ENCODE measurements at places on chromosomes 13 and 19. TPM values are rescaled to one million over a fixed set of nuclear protein-coding genes. Genes with fewer than 3 reads are reported as not detected.

DNA sequence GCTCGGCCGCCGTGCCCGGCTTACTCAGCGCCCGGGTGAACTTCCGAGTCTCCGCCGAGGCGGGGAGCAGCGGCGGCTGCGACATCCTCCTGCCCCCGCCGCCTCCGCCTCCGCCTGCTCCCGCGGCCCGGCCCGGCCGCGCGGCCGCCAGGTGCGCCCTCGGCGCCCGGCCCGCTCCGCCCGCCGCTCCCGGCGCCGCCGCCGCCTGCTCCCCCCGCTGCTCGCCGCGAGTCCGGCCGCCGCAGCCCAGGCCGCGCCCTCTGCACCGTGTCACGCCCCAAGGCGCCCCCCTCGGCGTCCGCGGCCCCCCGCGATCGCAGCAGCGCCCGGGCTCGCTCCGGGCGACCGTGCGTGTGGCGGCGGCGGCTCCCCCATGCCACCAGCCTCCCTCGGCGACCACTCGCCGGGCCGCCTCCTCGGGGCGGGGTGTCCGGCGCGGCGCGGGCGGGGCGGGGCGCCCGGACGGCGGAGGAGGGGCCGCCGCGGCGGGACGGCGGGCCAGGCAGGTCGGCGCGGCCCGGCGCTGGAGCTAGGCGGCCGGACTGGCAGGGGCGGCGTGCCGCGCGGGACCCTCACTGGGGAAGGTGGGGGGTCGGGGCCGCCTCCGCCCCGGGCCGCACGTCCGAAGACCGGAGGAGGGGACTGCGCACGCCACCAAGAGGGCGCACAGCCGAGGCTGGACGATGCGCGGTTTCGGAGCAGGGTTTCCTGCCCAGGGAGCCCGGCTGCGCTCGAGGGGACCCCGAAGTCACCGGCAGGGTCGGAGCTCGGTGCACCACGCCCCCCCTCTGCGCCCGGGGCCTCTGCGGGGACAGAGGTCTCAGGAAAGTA lies 108.6 kb upstream of the DOCK9 start:
- DNase-seq, result peak; percentile 82

GRCh38 chr19:3248728-3249326 lies 24.4 kb downstream of the CELF5 start:
- DNase-seq, result no peak

DNA sequence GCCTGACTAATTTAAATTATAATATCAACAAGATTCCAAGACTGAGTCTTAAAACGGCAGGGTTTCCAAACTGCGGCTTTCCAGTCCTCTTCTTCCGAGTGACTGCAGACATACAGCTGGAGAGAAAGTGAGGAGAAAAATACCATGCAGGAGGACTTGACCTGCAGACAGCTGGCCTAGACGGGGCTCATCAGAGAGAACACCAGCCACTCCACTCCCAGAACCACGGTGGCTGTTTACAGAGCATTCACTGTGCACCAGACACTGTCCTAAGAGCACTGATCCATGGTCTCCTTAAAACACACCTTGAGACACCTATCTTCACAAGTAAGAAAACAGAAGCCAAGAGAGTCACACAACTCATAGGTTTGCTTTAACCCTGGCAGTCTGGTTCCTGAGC lies 152.7 kb downstream of the MIPEP start:
- DNase-seq, result no peak

DNA sequence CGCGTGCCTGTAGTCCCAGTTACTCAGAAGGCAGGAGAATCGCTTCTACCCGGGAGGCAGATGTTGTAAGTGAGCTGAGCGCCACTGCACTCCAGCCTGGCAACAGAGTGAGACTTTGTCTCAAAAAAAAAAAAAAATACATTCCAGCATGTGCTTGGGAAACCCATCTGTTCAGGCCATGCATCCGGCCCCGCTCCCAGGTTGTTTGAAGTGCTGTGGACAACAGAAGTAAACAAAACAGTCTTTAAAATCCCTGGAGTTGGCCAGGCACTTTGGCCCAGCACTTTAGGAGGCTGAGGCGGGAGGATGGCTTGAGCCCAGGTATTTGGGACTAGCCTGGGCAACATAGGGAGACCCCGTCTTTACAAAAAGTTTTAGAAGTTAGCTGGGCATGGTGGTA lies 3.2 kb upstream of the PTPRS start:
- DNase-seq, result no peak

- DNase-seq, result peak; percentile 87
These were observed 38.9 kb downstream of the TEX29 start for GRCh38 chr13:111359237-111359915.

DNA sequence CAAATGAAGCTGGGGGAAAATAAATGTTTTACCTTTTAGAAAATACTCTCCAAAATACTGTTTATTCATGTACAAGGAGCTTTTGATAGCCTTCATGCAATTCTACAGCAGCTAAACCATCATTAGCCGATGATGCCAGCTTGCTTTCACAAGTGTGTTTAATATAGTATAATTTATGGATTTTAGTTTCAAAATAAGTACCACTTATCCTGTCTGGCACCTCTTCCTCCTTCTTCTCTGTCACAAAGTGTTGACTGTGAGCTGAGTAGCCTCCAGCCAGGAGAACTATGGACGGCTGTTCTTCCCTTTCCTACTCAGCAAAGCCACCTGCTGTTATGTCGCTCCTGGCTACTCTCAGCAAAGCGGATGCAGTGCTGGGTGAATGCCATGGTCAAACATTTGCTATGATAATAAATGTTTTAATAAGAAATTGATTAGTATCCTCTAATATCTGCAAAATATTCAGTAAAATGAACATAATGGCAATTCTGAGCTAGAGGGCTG lies 238.2 kb downstream of the LIG4 start:
- no peak for DNase-seq

GRCh38 chr19:5349041-5349440 lies 8.4 kb upstream of the PTPRS start:
- peak; percentile 79 for DNase-seq

- peak; percentile 66 for DNase-seq
These were observed 1.9 kb downstream of the IRF2BP1 start for GRCh38 chr19:45883881-45884681.

DNA sequence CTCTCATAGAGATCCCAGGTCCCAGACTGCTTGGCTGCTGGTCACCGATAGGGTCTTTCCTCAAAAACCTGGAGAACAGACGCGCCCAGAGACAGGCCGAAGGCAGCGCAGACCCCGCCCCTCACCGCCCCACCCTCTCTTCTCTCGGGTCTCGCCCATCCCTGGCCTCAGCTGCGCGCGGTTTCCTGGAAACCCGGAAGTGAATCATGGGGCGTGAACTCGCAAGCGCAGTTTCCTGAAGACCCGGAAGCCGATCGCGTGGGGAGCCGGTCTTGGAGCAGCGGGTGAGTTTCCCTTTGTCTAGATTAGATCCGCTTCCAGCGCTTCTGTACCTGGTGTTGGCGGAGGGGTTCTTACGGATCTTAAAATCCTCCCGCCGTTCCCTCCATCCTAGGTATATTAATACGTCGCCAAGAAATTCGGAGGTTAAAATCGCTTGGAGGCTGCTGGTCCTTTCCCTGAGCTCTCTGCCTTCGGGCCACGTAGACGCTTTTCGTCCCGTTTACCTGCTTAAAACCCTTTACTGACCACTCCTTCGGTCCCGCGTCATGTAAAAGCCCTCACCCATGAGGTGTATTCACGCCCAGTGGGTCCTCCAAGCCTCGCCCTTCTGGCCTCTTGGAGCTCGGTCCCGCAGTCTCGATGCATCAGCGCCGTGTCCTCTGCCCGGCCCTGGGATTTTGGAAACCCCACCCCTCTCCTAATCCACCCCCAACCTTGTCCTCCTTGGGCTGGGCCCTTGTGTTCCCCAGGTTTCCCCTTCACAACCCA lies at the start of gene ZNF578:
ZNF578 (plus strand) TSS at position 230 of the 771 bp plus-strand sequence. CDS start 48,293 bp downstream, outside the sequence.
- DNase-seq, result no peak

- no peak for DNase-seq
These were observed 33.5 kb downstream of the ZNF844 start for GRCh38 chr19:12098040-12098439.

DNA sequence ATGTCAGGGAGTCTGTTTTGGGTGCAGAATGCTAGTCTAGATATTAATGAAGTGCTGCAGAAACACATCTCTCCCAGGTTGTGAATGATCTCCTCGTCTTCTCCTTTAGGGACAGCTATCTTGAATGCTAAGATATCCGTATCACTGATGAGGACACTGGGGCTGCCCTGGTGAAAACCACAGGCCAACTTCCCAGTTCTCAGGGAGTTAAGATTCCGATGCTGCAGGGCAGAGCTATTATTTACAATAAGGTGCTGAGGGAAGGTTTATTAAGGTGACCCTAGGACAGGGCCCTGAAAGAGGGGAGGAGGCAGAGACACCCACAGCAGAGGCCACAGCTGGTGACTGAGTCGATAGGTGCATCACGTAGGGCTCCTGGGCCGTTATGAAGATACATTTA lies 66.1 kb downstream of the TNFRSF19 start:
- DNase-seq, result no peak

GRCh38 chr13:33080972-33081590 lies 64.9 kb downstream of the KL start:
- no peak for DNase-seq

- no peak for DNase-seq
These were observed 11.8 kb upstream of the ZNF175 start for GRCh38 chr19:51559240-51559639.

GRCh38 chr13:80037505-80037888 lies 303.4 kb downstream of the SPRY2 start:
- DNase-seq, result no peak

DNA sequence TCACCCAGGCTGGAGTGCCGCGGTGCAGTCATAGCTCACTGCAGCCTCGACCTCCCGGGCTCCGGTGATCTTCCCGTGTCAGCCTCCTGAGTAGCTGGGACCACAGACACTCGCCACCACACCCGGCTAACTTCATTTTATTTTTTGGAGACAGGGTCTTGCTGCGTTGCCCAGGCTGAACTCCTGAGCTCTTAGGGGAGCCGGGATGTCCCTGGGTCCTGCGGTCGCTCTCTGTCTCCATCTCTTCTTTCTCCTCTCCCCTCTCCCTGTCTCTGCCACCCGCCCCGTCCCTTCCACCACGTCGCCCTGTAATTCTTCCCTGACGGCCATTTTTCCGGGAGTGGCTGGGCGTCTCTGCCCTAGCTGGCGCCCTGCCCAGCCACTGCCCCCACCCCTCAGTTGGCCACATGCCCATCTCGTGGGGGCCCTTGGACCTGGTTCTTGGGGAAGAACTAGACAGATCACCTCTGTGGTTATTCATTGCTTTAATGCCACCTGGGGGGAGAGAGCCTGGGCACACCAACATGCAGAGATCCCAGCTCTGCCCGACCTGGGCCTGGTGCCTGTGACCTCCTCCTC lies 18.9 kb downstream of the ARID3A start:
- DNase-seq, result no peak

DNA sequence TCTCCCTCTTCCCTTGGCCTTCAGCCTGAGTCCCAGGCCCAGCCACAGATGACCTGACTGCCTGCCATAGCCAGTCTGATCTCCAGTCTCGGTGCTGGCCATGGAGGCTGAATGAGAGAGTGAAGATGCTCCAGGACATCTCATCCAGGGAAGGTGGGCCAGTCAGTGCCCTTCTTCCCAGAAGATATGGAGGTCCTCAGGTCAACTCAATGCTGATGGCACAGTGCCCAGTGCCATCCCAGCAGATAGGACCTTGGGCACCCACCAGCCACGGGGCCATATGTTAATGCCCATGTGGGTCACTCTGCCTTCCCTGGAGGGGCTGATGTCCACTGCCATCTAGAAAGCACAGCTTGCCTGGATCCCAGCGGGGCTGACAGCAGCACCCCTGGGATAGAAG lies 7.2 kb downstream of the VSTM2B start:
- DNase-seq, result no peak

GRCh38 chr13:32211813-32212212 lies 103.3 kb downstream of the ZAR1L start:
- no peak for DNase-seq

- DNase-seq, result no peak
These were observed 350.5 kb downstream of the DACH1 start for GRCh38 chr13:71516521-71516920.

Gene DGKH
- total RNA-seq, result 11.4 TPM

Gene ATP12A
- total RNA-seq, result 4.9 TPM

Gene ZNF470
- 6.1 TPM for total RNA-seq

Gene C5AR2
- total RNA-seq, result not detected

Gene NCCRP1
- total RNA-seq, result 0.42 TPM

Gene ZNF837
- total RNA-seq, result 2.9 TPM

Gene CALR3
- 0.35 TPM for total RNA-seq

Gene C19orf67
- 11.8 TPM for total RNA-seq

Gene DNAJB1
- total RNA-seq, result 70.0 TPM

Gene STXBP2
- total RNA-seq, result 119 TPM

Gene POU2F2
- 2.6 TPM for total RNA-seq

Gene ZFR2
- 17.7 TPM for total RNA-seq

Gene KLK3
- total RNA-seq, result not detected

Gene TSHZ3
- 2.1 TPM for total RNA-seq
